ENCODE measurements at places on chromosomes 11 and 22.

DNA sequence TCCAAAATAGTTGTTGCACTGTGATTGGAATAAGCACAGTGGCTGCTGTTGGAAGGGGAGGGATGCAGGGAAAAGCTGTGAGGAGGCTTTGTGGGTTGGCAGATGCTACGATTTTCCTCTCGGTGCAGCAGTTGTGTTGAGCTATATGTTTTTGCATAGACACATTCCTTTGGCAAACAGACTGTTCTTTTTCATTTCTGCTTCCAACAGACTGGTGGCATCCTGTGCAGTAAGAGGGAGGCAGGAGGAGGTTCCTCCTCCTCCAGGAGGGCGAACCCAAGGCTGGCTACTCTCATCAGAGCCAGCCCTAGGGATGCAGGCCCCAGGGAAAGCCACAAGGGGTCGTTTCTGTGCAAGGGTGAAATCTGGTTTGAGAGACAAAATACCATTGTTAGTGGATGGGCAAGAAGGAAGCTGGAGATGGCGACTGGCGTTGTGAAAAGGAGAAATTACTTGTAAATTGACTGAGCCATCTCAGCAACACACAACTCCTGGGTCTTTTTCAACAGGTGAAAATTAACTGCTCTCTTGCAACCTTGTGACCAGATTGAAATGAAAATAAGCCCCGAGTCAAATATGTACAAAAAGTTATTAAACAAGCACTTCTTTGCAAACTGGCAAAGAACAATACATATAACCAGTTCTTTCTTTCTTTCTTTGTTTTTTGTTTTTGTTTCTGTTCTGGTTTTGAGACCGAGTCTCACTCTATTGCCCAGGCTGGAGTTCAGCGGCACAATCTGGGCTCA is 26.5 kb upstream of the UBASH3B start:
- peak; percentile 92 for DNase-seq

DNA sequence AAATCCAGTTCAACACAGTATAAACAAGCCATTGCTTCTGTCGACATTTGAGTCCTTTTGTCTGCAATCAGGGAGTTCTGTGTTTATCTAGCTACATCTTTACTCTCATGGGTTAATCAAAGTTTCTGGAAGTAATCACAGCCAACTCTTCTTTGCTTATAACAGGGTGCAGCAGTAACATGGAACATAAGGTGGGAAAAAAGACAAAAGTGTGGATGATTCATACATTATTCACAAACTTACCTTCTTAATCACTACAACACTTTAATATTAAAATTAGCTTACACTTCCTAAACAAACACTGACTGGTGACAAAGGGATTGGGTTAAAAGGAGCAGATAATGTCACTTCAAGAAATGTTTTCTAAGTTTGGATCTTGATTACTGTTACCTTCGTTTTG is 44.7 kb downstream of the SNX19 start:
- no peak for DNase-seq

- DNase-seq: no peak
These were observed 215.7 kb upstream of the CTSC start for GRCh38 chr11:88553204-88553603.

DNA sequence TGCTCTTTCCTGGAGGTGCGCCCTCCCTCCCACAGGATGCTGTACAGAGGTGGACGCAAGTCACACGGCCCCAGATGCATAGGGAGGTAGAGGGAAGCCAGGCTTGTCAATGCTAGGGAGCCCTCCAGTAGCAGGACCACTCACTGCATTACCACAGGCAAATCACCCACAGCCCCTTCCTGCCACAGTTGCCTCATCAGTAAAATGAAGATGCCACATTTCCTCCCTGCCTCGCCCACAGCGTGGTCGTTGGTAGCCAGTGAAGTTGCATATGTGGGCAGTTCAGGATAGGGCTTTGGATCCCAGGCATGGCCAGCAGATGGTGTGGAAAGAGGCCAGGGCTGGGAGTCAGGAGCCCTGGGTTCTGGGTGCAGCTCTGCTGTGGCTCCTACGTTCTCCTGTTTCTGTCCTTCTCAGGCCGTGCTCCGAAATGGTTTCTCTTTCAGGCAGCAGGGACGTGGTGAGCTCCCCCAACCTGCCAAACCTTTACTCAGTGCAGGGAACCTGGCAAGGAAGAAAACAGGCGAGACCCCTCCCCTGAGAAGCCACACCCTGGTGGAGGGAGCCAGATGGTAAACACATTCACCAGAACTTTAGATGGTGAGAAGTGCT is 22.6 kb downstream of the DAGLA start:
- peak; percentile 35 for DNase-seq

GRCh38 chr11:74478877-74479731 is 11.8 kb upstream of the KCNE3 start:
- DNase-seq: no peak

GRCh38 chr11:9003573-9004182 is at the start of gene NRIP3:
TSS of gene NRIP3 (minus strand) at chr11:9004001. CDS start at chr11:9003935, 66 bp downstream.
- peak; percentile 45 for DNase-seq

- DNase-seq: no peak
These were observed 31.3 kb upstream of the MYOD1 start for GRCh38 chr11:17687946-17688670.

- no peak for DNase-seq
These were observed 12.5 kb upstream of the EXPH5 start for GRCh38 chr11:108606070-108606469.

DNA sequence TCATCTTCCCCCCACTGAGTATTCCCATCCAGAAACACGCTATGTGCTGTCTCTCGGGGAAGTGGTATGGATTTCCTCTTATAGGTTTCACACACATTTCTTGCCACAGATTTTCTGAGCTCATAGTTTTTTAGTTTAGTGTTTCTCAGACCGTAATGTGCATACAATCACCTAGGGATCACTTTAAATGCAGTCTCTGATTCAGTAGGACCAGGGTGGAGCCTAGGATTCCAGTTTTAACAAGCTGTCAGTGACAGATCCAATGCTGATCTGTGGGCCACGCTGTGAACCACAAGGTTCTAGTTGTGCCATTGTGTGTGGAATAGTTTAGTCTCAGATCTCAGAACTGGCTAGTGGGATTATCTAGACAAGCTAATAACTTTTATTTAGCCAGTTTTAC is 23.7 kb upstream of the CXCR5 start:
- no peak for DNase-seq

- no peak for DNase-seq
These were observed 21.3 kb downstream of the OR4D9 start for GRCh38 chr11:59532620-59533019.

DNA sequence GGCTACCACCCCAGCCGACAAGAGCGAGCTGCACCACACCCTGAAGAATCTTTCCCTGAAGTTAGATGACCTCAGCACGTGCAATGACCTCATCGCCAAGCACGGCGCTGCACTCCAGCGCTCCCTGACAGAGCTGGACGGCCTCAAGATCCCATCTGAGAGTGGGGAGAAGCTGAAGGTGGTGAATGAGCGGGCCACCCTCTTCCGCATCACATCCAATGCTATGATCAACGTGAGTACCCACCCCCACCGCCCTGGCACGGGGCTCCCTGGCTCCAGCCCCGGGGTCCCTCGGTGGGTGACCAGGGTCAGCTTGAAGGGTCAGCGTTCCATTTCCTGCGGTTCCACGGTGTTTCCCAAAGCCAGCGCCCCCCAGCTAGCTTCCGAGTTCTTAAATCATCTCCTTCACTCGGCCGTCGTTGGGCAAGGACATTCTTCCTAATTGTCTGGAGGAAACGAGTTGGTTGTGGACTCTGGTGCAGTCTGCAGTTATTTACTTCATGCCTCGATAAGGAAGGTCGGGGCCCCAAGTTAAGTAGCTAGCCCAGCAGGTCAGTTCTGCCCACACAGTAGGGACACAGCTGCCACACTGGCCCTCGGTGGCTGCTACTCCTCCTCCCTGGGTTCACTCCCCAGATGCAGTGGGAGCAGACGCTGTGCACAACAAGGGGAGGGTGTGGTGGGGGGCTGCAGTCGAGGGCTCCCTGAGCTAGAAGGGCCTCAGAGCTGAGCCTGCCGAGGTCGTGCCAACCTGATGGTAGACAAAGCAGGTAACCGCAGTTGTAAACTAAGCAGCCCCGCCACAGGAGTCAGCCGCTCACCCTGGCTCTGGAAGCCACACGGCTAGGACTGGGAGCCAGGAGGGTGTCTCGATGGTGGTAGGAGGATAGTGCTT is 97.9 kb downstream of the MORC2 start:
- DNase-seq: no peak

DNA sequence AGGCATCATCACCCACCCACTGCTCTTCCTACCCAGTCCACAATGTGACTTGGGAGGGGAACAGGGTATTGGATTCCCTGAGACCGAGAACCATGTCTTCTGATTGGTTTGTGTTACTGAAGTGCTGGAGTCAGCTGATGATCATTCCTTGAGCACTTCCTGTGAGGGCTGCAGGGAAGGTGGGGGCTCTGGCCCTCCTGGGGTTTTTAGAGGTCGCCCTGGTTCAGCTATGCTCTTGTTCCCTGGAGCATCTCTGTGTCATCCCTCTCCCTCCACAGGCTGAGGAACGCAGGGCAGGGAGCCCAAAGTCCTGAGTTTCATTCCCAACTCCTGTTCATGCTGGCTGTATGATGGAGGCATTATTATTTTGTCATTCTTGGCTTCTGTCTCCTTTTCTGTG is 6.7 kb downstream of the ZC3H7B start:
- DNase-seq: no peak

DNA sequence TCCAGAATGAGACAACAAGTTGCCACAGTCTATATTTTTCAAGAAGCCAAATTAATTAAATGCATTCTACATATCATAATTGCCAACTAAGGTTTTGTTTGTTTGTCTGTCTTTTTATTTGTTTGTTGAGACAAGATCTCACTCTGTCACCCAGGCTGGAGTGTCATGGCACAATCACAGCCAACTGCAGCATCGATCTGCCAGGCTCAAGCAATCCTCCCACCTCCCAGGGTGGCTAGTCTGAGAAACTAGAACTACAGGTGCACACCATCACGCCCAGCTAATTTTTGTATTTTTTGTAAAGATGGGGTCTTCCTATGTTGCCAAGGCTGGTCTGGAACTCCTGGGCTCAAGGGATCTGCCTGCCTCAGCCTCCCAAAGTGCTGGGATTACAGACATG is 140.0 kb downstream of the LRRC4C start:
- no peak for DNase-seq

DNA sequence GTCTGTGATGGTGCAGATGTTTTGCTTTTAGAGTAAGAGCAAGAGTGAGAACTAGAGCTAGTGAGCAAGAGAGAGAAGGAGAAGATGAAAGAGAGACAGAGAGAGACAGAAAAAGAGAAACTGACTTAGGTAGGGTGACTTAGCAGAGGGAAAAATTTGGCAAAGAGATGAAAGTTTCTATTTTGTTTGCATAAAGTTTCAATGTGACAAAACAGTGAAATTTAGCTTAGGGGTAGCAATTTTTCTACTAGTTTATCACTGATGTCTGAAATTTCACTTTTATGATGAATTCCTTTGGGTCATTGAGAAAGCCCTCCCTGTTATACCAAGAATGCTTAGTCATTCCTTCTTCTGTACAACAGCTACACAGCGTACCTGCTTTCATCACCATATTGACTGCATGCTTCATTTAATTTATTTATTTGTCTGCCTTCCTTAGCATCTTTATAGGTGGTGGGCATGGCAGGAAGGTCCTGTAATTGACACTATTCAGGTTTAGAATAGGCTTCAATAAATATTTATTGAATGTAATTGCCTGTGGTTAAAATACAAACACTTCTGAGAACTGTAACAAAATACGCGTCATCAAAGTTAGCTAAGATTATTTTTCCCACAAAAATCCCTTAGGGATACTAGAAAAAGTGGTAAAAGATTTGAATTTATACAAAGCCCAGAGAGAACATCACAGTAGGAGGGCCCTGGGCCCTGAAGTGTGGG is 19.9 kb upstream of the CTSC start:
- DNase-seq: no peak

- DNase-seq: no peak
These were observed 2.3 kb downstream of the SMTN start for GRCh38 chr22:31083377-31083768.

DNA sequence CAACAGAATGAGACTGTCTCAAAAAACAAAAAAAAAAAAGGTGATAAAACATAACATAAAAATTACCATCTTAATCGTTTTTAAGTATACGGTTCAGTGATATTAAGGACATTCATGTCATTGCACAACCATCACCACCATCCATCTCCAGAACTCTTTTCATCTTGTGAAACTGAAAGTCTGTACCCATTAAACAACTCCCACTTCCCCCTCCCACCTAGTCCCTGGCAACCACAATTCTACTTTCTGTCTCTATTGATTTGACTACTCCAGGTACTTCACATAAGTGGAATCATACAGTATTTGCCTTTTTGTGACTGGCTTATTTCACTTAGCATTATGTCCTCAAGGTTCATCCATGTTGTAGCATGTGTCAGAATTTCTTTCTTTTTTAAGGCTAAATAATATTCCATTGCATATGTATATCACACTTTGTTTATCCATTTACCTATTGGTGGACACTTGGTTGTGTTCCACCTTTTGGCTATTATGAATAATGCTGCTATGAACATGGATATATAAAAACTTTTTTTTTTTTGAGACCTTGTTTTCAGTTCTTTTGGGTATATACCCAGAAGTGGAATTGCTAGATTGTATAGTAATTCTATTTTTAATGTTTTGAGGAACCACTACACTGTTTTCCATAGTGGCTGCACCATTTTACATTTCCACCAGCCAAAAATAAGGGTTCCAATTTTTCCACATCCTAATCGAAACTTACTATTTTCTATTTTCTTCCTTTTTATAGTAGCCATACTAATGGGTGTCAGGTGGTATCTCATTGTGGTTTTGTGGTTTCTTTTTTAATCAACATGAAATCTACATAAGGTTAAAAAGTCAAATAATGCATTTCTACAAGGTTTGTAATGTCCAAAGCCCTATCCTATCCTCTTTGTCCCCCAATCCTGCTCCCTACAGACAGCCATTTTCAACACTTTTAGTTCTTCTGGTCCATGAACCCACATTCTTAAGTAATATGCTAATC is 23.4 kb upstream of the PIK3C2A start:
- DNase-seq: no peak

GRCh38 chr11:36578458-36578857 is 10.7 kb downstream of the RAG1 start:
- DNase-seq: no peak
